Cardiac muscle cell (in vitro differentiated cells and primary cell): ENCODE measurements at places on chromosomes 2 and 18.

DNA sequence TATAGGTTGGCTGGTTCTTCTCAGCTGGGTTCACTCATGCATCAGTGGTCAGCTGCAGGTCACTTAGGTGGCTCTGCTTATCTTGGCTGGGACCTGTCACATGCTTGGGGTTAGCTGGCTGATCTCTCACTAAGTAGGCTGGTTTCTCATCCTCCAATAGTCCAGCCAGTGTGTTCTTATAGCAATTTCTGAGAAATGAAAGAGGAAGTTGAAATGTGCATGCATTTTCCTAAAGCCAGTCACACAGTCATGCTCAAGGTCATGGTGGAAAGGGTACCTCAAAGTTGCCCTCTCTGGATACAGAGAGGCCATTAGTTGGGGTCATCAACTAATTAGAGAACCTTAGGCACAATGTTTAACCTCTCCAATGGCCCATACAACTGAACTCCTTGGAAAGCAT, 64.4 kb downstream of the KLHL29 start:
- H3K27me3 ChIP-seq, result no peaks in the 10 kb centered on the region
- no peak overlapping the region for H3K4me3 ChIP-seq
- no peak for DNase-seq
- H3K36me3 ChIP-seq, result no peaks in the 10 kb centered on the region

GRCh38 chr2:65602603-65603235, 170.3 kb upstream of the SPRED2 start:
- no peaks in the 10 kb centered on the region for H3K36me3 ChIP-seq
- H3K4me1 ChIP-seq, result no peaks in the 10 kb centered on the region
- H3K27me3 ChIP-seq, result peaks cover 33% of the 10 kb centered on the region
- no peak overlapping the region for H3K4me3 ChIP-seq
- no peak overlapping the region for H3K27ac ChIP-seq

- no peaks in the 10 kb centered on the region for H3K27me3 ChIP-seq
- no peak overlapping the region for H3K27ac ChIP-seq
- no peak overlapping the region for H3K4me3 ChIP-seq
- no peaks in the 10 kb centered on the region for H3K4me1 ChIP-seq
- DNase-seq, result no peak
- no peaks in the 10 kb centered on the region for H3K36me3 ChIP-seq
Measured at GRCh38 chr18:31750273-31750672, 10.4 kb downstream of the SLC25A52 start.

GRCh38 chr2:231371430-231372054, 24.0 kb upstream of the B3GNT7 start:
- no peaks in the 10 kb centered on the region for H3K36me3 ChIP-seq
- peaks cover 14% of the 10 kb centered on the region for H3K4me1 ChIP-seq
- no peak overlapping the region for H3K4me3 ChIP-seq
- no peaks in the 10 kb centered on the region for H3K27me3 ChIP-seq
- DNase-seq, result no peak

DNA sequence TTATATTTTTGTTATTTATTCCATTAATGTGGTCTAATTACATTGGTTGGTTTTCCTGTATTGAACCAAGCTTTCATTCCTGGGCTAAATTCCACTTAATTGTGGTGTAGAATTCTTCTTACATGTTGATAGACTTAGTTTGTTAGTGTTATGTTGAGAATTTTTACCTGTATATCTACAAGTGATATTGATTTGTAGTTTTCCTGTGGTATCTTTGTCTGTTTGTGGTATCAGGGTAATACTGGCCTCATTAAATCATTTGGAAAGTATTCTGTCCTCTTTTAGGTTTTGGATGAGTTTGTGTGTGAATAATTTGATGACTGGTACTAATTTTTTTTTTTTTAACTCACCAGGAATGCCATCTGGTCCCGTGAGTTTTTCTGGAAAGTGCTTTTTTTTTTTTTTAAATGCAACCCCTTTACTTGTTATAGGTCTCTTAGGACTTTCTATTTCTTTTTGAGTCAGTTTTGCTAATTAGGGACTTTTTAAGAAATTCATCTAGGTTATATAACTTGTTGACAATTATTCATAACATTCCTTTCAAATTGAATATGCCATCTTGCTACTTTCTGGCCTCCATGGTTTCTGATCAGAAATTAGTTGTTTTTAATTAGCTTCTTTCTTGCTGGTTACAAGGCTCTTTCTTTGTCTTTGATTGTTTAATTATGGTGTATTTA, 232.8 kb downstream of the CCDC85A start:
- H3K27me3 ChIP-seq, result no peaks in the 10 kb centered on the region
- H3K4me1 ChIP-seq, result no peaks in the 10 kb centered on the region
- DNase-seq, result no peak
- no peak overlapping the region for H3K27ac ChIP-seq
